ENCODE measurements at places on chromosomes 11 and 22. TPM values are rescaled to one million over a fixed set of nuclear protein-coding genes. Genes with fewer than 3 reads are reported as not detected.

Gene AP1B1
- polyA plus RNA-seq = 75.0 TPM

Gene SERHL2
- 6.6 TPM for polyA plus RNA-seq

DNA sequence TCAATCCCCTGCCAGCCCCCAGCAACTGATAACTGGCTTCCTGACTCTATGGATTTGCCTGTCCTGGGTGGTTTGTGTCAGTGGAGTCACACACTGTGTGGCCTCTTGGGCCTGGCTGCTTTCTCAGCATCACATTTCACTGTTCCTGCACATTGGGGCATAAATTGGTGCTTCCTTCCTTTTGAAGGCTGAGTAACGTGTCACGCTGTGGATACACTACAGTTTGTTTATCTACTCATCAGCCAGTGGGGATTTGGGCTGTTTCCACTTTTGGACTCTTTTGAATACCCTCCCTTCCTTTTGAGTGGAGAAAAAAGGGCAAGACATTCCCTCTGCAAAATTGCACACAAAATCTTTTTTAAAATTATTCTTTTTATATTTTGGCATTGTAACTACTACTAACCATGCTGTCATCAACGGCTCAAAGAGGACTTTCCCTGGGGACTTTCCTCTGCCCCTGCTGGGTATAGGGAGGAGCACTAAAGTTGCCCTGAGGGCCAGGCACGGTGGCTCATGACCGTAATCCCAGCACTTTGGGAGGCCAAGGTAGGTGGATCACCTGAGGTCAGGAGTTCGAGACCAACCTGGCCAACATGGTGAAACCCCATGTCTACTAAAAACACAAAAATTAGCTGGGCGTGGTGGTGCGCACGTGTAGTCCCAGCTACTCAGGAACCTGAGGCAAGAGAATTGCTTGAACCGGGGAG is 7.8 kb upstream of the CELSR1 start:
- DNase-seq = no peak

DNA sequence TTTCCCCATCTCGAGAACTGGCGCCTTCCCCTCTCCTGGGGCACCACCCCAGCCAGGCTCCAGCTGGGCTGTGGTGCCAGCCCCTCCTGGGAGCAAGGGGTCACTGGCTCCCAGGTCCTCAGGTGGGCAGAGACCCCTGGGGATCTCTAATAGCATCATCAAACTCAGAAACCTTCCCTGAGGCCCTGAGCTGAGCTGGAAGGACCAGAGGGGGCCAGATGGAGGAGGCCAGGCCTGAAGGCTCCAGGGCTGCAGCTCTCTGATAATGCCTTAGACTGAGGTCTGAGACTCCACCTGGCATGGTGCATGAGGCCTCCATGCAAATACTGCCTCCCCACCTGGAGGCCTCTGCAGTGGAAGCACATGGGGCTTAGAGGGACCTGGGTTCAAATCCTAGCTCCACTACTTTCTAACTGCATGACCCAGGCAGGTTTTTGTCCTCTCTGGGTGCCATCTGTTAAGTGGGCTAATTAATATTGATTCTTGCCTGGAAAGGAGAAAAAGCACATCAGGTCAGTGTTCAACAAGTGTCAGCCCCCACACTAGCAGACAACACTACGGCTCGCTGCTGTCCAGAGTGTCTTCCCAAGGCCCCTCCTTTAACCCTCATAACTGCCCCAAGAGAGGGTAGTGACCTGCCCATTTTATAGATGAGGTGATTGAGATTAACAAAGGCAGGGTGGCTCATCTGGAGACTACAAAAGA is 1.5 kb downstream of the MAPK8IP1 start:
- no peak for DNase-seq

- DNase-seq = no peak
These were observed 16.5 kb downstream of the MOB2 start for GRCh38 chr11:1469911-1470680.

DNA sequence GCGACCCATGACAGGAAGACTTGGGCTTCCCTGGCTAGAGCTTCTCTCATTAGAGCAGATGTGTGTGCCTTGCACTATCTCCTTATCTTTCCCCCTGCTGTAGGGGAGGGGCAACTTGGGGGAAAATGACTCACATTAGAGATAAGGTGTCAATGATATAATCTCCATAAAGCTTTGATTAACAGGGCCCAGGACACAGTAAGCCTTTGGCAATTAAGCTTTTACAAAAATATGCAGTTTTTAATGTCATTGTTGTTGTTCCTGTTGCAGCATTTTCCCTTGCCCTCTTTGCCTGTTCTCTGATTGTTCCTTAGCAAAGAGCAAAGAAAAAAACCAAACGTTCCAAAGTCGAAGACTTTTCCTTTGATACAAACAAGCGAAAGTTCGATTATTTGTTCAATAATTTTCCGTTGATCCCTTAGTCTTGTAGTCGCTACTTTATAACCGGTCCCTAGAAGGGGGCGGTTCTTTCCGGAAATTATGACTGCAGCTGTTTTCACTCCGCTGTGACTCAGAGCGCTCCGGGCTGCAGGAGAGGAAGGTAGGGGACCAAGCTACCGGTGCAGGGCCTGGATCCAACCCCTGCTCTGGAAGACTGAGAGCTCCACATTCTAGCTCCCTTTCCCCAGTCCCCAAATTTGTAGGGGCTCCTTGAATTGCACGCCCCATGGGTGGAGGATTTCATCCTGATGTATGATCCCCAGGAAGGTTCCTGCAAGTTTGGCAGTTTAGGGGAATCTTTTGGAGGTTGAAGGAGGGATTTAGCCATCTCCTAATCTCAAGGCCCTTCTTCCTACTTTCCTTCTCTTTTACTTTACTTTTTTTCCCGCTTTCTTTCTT is at the start of gene VWA5A:
VWA5A (plus strand) TSS at position 509 of the 840 bp plus-strand sequence. CDS start 2,062 bp downstream, outside the sequence.
- DNase-seq = peak; percentile 39
